ENCODE measurements at places on chromosomes 5 and 9.

- DNase-seq: no peak
Measured at GRCh38 chr9:89380437-89381307, 62.4 kb downstream of the SECISBP2 start.

DNA sequence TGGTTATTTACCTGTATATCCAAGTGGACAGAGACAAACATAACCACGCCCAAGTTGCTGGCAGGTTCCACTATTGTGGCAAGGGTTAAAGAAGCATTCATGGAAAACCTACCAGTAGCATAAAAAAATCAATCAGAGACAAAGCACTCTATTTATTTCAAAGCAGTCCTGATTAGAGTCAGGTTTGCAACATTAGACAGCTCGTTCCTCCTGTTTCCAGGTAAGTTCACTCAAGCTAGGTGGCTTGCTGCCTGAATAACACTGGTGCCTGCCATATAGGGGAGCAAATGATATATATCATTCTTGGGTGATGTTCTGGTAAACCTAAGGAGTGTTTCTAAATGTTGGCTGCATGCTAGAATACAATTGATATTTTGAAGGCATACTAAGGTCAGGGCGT, 119.6 kb upstream of the TXNDC8 start:
- DNase-seq: no peak

GRCh38 chr5:168990679-168991078, 310.3 kb downstream of the SLIT3 start:
- DNase-seq: no peak

DNA sequence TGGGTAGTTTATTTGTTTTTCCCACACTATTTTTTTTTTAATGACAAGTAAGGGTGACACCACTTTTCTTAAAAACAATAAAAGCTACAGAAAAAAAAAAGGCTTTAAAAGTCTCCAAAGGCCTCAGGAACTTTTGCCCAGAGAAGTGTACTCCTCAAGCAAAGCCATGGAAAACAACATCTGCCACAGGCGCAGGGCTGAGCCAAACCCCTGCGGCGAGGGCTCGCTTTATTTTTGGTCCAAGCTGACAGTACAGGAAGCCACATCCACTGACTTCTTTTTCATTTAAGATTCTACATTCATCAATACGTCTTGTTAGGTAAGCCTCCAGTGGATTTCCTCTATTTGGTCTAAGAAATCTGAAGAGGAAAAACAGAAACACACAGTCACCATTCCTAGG, 51.9 kb upstream of the IFNK start:
- no peak for DNase-seq

GRCh38 chr9:14584571-14584970, 108.7 kb downstream of the ZDHHC21 start:
- no peak for DNase-seq

GRCh38 chr9:93132946-93133680, 938 bp downstream of the NINJ1 start:
- no peak for DNase-seq

DNA sequence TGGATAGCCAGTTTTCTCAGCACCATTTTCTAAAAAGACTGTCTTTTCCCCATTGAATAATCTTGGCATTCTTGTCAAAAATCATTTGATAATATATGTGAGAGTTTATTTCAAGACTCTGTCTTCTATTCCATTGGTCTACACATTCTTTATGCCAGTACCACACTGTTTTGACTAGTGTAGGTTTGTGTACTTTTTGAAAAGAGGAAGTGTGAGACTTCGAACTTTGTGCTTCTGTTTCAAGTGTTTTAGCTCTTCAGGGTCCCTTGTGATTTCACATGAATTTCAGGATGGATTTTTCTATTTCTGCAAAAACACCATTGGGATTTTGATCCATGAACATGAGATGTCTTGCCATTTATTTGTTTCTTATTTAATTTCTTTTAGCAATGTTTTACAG, 78.5 kb upstream of the ALDH1A1 start:
- DNase-seq: no peak

DNA sequence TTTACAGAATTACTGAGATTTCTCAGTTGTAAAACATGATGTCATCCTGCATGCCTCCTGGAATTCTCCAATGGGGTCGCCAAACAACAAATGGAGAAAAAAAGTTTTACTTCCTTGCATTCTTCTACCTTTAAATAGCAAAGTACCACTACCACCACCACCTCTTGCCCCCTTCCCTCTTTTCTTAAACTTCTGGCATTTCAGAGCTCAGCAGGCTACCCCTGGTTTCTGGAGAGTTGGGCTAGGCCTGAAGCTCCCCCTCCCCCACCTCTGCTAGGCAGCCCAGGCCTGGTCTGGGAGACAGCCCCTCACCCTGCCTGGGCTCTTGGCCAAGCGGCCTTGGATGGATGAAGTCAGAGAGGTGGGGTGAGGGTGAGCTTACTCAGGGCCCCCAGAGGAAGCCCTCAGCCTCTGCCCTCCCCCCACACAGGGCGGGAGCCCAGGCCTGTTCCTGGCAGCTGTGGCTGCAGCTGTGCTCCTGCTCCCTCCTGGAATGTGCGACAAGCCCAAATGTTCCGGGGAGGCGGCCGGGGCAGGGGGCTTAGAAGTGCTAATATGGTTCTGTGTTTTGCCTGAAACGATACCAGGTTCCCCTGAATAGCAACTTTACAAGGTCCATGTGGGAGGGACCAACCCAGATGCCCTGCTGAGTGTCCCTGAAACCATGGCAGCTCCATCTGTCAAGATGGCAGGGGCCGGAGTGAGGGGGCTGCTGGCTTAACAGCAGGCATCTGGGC, 6.0 kb upstream of the CCIN start:
- no peak for DNase-seq

DNA sequence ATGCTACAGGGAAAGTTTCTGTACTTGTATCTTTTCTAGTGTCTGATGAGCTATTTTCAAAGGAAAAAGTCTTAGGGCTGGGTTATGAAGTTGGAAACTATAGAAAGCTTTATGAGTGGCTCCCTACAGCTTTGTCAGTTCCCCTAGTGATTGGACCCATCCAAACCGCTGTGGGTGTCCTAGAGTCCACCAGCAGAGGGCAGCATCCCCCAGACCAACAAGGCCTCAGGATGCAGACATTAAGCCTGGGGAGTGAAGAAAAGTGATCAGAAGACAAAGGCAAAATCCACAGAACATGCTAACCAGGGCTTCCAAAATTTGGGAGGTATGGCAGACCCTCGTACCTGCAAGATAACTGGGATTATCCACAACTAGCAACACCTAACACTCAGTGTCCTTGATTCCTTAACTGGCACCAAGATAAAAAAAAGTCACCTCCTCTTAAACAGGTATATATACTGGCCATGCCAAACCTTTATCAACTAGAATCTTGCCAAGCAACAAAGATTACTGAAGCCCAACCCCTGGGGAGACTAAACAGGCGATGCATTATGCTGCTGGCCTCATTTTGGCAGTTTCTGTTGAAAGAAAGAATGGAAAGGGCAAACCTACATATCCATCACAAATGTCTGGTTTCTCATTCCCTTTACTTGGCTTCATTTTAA, 110.4 kb upstream of the NR5A1 start:
- DNase-seq: no peak

DNA sequence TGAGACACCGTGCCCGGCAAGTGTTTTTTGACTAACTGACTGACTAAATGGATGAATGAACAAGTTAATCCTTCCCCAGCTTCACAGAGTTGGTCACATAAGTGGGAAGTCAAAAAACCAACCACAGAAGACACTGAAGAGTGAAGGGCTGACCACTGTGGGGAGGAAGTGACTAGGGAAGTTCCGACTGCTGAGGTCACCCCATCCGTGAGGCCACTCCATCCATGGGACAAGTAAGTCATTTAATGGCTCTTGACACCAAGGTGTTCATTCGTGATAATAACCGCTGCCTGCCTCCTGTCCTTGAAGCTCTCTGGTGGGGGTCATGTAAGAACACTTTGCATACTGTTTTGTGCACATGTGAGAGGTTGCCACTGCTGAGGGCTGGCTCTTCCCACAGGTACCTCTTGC, 22.2 kb upstream of the CXCL14 start:
- no peak for DNase-seq

- no peak for DNase-seq
Measured at GRCh38 chr5:43179836-43180235, 12.2 kb upstream of the NIM1K start.

GRCh38 chr5:78886341-78887230, 98.5 kb downstream of the ARSB start:
- DNase-seq: no peak

GRCh38 chr5:55601628-55602027, 66.9 kb upstream of the PLPP1 start:
- DNase-seq: no peak

- no peak for DNase-seq
Measured at GRCh38 chr5:169299663-169300467, 1.1 kb downstream of the SLIT3 start.

GRCh38 chr9:34519321-34520020, 3.3 kb downstream of the ENHO start:
- DNase-seq: no peak

DNA sequence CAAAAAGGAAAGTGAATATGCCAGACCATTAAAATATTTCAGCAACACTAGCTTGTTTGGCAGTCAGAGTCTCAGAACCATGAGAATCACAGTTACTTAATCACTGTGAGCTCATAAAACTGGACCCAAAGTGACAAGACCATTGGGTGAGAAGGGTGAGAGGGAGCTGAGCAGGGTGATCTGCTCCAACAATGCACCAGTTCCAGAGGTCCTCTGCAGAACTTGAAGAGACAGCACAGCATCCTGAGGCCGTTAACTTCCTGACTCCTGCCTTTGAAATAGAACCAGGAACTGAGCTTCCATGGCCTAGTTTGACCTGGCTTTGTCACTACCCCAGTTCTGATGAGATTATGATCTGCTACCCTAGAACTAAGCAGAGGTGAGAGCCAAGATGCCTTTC, 57.4 kb downstream of the NFIB start:
- DNase-seq: no peak

DNA sequence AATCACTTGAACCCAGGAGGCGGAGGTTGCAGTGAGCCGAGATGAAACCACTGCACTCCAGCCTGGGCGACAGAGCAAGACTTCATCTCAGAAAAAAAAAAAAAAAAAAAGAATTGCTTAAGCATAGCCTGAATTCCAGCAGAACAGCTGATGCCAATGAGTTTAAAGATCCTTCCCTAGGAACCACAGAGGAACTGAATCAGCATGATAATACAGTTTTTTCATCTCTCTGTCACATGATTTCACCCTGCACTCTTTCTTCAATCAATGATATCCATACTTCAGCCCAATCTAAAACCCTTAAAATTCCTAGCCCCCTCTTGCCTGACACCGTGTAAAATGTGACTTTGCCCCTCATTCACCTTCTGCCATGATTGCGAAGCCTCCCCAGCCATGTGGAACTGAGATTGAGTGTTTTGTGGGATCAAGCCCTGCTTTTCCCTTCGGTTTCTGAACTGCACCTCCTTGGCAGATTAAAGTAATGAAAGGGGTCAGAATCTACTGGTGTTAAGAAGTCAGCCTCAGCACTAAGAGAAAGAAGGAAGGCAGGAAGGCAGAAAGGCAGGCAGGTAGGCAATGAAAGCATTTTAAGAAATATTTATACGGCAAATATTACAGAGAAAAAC, 20.9 kb upstream of the DMXL1 start:
- DNase-seq: peak; percentile 37

GRCh38 chr9:126309427-126310189, 17.0 kb upstream of the MVB12B start:
- no peak for DNase-seq

GRCh38 chr5:174608631-174609097, 115.7 kb upstream of the MSX2 start:
- no peak for DNase-seq

- no peak for DNase-seq
Measured at GRCh38 chr5:149015126-149015525, 47.7 kb downstream of the SH3TC2 start.

- DNase-seq: peak; percentile 1
Measured at GRCh38 chr9:133991964-133992779, at the start of gene VAV2. VAV2 (minus strand) TSS chr9:133992324; CDS start chr9:133992278, 46 bp downstream.

DNA sequence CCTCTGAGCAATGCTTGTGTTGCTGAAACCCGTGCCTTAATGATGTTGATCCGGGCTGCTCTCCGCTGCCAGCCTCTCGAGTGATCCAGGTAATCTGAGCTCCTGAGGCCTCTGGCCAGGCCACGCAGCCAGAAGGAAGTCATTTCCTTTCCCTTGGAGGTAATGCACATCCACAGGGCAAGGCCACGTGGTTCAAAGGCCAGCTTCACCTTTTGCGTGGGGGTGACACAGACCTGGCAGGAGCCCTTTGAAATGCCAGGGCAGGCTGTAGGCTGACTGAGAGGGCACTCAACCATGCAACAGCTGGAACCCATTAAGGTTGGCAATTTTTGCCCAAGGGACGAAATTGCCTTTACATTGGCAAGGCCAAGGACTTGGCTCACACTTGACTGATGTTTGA, 80.4 kb downstream of the LIX1 start:
- no peak for DNase-seq

DNA sequence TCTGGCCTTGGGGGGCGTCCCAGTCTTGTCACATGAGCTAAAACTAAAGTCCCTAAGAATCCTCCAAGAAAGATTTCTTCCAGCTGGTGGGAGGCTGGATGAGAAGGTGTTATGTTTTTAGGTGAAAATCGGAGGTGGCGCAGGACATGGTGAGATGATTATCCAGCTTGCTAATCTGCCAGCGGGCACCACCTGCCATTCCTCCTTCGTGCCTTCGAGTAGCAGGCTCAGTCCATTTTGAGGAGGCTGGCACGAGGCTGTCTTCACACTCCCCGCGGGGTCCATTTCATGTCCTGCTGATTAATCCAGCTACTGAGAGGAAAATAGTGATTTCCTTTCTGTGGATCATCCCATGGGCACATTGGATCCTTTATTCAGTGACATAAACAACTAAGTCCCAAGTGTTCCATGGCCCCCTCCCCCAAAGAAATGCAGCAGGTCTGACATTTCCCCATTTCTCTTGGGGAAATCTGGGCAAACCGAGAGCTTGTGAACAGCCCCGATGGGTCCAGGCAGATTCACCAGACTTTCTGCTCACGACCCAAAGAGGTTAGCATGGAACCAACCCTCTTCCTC, 38.2 kb upstream of the EXOC3 start:
- DNase-seq: no peak

GRCh38 chr9:98181746-98182068, 10.7 kb downstream of the CORO2A start:
- DNase-seq: no peak

DNA sequence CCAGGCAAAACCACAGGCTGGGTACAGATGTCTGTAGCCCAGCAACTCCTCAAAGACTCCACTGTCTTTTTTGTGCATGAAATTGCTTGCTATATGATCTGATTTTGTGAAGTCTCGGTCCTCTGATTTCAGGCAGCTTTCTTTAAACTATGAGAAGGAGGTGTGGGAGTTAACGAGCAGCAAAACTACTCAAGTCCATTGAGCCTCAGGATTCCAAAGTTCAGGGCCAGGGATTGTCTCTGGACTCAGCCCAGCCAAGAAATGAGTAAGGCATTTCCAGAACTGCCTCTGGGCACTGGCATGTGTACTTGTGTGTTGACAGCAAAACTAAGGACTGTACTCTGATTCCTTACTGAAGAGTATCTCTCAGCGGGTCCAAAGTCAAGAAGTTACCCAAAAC, 53.4 kb upstream of the GLIS3 start:
- DNase-seq: no peak

GRCh38 chr9:98980291-98980690, 36.6 kb downstream of the COL15A1 start:
- no peak for DNase-seq
